ENCODE measurements at places on chromosomes 7 and 10.

DNA sequence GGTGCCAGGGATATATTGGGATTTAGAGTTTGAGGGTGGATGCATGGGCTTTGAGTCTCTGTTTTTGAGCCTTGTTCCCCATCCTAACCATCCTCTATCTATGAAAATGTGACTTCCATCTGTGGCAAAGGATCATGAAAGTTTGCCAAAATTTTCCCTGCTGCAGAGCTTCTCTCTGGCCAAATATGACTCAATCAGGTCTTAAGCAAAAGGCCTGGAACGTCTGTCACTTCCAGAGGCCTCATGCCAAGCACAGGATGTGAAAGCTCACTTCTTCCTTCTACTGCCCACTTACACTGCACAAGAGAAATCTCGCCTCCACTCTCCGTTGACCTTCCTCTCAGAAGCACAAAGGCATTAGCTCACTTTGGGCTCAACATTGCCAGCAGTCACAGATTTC lies 696.9 kb upstream of the NRP1 start:
- no peak for DNase-seq

DNA sequence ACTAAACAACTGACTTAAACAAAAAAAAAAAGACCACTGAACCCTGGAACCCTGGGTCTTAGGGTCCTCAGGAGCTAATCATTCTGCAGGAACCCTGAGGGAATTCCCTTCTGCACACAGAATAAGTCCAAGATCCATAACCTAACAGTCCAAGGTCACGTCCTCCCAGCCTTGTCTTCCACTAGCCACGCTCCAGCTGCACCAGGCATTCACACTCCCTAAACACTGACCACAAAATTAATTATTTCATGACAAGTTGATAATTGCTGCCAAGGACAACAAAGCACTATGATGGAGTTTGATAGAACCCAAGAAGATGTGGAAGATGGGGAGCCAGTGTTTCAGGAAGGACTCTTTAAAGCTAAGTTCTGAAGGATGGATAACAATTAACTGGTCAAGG lies 130.6 kb downstream of the SH3PXD2A start:
- DNase-seq, result no peak

DNA sequence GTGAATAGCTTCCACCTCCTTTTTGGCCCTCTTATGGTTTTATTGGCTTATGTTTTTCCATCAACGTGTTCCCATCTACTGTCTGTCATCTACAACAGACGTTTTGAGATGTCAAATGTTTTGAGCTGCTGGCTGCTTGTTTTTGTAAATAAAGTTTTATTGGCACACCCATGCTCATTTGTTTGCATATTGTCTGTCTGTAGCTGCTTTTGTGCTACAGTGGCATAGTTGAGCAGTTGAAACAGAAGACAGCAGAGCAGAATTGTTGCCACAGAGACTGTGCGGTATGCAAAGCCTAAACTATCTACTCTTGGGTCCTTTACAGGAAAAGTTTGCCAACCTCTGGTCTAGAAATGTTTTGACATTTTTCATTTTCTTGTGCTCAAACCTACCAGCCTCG lies 88.7 kb downstream of the VPS50 start:
- DNase-seq, result no peak

DNA sequence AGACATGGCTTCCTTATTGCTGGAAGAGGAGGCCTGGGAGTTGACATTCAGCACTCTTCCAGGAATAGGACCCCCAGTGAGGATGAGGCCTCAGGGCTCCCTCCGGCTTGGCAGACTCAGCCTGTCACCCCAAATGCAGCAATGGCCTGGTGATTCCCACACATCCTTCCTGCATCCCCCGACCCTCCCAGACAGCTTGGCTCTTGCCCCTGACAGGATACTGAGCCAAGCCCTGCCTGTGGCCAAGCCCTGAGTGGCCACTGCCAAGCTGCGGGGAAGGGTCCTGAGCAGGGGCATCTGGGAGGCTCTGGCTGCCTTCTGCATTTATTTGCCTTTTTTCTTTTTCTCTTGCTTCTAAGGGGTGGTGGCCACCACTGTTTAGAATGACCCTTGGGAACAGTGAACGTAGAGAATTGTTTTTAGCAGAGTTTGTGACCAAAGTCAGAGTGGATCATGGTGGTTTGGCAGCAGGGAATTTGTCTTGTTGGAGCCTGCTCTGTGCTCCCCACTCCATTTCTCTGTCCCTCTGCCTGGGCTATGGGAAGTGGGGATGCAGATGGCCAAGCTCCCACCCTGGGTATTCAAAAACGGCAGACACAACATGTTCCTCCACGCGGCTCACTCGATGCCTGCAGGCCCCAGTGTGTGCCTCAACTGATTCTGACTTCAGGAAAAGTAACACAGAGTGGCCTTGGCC lies 4.3 kb downstream of the PGAM2 start:
- no peak for DNase-seq

- DNase-seq, result no peak
Measured at GRCh38 chr10:99648717-99649116, 10.6 kb upstream of the ENTPD7 start.

DNA sequence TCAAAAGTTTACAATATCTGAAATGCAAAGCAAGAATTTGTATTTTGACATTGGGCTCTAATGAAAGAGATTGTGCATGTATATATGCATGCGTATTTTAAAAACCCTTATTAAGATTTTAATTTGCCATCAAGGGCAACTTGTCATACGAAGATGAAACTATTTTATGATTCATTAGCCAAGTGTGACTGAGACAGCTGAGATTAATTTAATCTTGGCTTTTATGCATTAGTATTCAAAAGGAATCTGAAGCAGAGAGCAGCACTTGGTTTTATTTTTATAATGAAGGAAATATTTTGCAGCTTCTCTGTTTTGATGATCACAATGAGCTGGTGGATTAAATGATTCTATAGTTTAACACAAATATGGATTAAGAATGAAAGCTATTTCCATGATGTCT lies 45.9 kb upstream of the AKR1E2 start:
- no peak for DNase-seq

DNA sequence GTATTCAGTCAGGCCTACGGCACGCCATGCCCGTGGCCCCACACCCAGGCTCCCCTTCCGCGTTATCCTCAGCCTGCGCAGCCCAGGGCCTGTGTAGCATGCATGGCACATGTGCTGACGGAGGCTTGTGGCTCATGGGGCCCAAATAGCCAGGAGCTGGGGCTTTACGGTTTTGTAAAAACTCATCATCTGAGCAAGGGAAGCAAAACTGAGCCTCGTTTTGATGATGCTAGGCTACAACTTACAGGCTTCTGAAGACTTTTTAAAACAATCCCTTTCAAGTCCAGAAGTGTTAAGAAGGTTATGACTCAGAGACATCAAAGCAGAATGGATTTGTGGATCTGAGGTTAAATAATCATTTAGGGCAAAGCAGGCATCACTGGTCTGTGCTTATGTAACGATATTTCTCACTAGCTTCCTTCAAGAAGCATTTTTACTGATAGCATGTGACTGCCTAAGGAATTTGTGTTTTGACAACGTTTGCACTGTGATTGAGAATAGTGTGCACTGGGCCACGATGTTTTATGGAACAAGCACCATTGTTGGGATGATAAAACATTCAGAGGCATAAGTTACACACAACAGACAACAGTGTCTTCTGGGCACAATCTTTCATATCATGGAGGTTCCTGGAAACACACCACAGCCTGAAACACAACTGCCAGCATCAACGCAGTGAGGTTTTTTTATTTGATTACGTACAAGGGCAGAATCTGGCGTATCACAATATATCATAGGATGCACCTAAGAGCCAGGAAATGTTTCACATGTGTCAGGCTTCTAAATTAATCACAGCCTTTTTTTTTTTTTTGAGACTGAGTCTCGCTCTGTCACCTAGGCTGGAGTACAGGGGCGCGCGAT lies 274.3 kb downstream of the CCDC3 start:
- DNase-seq, result no peak

DNA sequence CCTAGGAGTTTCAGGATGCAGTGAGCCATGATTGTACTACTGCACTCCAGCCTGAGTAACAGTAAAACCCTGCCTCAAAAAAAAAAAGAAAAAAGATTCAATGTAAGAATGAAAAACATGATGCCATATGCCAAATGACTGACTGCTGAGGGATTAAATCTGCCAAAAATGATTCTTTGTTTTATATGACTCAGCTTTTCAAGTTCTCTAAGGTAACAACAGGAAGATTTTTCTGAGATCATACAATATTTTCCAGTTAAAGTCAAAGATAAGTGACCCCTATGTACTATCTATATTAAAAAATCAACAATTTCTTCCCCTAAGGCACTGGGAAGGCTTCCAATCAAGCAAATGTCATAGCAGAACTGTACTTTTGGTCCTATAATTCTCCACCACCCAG lies 271.2 kb upstream of the IMMP2L start:
- DNase-seq, result no peak

- no peak for DNase-seq
Measured at GRCh38 chr10:132555648-132556575, 18.3 kb downstream of the INPP5A start.

GRCh38 chr7:7164591-7164990 lies 17.8 kb upstream of the C1GALT1 start:
- DNase-seq, result no peak

DNA sequence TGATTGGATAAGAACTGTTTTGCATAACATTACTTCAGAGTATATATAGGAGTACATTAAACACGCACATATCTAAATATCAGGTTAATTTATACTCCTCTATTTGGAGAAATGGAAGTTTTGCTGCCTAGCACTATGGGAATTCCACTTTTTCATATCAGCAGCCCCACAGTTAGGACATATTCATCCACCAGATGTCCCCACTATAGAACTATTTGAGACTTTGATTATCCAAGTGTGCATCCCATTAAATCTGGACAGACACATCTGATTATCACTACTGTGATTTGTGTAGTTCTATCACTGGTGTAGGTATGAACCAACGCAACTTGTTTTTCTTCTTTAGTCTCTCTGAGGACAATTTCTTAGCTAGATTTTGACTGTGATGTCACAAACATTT lies 345.7 kb downstream of the THSD7A start:
- no peak for DNase-seq

DNA sequence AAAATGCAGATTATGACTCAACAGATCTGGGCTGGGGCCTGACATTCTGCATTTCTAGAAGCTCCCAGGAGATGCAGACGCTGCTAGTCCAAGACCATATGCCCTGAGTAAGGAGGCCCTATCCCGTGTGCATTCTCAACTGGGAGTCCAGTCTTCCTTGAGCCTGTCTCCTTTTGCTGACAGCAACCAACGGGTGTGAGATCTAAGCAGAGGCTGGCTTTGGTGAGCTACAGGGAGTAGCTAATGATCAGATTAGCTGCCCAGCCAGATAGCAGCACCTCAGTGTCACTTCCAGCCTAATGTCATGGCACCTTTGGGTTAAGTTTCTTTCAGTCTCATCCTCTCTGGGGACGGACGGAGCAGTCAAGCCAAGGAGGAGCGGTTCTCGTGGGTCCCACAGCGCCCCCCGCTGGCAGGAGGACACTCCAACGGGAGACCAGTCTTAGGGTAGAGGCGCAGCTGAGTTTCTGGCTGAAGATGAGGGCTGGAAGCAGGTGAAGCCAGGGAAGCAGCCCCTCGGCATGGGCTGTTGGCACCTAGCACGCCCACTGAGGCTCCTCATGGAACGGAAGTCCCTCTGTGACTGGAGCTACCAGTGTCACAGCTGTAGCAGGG lies 154.0 kb downstream of the CCDC3 start:
- no peak for DNase-seq
